ENCODE measurements at places on chromosomes 13 and 19.
A peak's percentile ranks its signal among the peaks of the same experiment; 100 is the strongest.

- no peak for DNase-seq
Measured at GRCh38 chr13:95704510-95704909, 27.6 kb downstream of the DNAJC3 start.

- DNase-seq = no peak
Measured at GRCh38 chr13:91318886-91319285, 28.6 kb upstream of the MIR17HG start.

- DNase-seq = no peak
Measured at GRCh38 chr19:30307191-30307974, 64.8 kb upstream of the ZNF536 start.

GRCh38 chr19:40726279-40726678 lies 9.4 kb downstream of the ITPKC start:
- no peak for DNase-seq

GRCh38 chr13:73832128-73832588 lies 302.0 kb downstream of the KLF12 start:
- DNase-seq = no peak

- DNase-seq = peak; percentile 78
Measured at GRCh38 chr13:99374994-99375737, 68.0 kb upstream of the GPR183 start.

- no peak for DNase-seq
Measured at GRCh38 chr13:22903301-22903700, 277.5 kb upstream of the SGCG start.

GRCh38 chr13:42707048-42707447 lies 74.3 kb upstream of the FAM216B start:
- no peak for DNase-seq

GRCh38 chr19:55086730-55087541 lies 11.3 kb downstream of the EPS8L1 start:
- DNase-seq = no peak

- no peak for DNase-seq
Measured at GRCh38 chr13:29935309-29935981, 85.0 kb upstream of the UBL3 start.

- no peak for DNase-seq
Measured at GRCh38 chr13:49443357-49443703, 534 bp downstream of the CAB39L start.

GRCh38 chr13:21031594-21032275 lies 29.7 kb downstream of the LATS2 start:
- peak; percentile 70 for DNase-seq

DNA sequence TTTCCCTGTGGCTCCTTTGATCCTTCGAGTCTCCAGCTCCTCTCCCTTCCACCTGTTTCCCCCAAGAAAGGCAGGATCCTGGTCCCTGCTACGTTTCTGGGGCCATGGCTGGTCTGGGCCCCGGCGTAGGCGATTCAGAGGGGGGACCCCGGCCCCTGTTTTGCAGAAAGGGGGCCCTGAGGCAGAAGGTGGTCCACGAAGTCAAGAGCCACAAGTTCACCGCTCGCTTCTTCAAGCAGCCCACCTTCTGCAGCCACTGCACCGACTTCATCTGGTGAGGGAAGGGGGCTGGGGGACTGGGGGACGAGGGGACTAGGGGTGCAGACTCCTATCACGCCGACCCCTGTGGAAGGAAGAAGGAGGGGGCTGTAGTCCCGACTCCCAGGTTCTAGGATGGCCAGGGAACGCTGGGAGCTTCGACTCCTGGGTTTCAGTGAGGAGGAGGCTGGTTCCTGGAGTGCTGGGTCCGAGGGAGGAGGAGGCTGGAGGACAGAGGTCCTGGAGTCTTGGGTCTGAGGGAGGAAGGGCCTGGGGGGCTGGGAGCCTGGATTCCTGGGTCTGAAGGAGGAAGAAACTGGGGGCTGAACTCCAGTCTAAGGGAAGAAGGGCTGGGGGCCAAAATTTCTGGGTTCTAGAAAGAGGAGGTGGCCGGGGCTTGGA lies 524 bp downstream of the PRKCG start:
- DNase-seq = no peak

DNA sequence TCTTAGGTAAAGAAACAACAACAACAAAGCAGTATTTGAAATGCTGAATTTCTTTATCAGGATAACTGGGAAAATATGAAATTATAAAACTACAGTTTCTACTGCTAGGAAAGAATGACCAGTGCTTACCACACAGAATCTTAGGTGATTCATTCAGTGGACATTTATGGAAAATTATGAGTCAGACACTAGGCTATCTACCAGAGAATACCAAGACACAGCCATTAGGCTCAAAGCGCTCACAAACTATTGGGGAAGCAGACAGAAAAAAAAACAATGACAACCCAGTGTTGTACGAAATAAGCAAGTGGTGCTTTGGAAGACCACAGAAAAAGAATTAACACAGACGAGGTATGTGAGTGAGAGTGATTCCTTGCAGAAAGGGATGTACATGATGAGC lies 1019.5 kb downstream of the PCDH9 start:
- no peak for DNase-seq

DNA sequence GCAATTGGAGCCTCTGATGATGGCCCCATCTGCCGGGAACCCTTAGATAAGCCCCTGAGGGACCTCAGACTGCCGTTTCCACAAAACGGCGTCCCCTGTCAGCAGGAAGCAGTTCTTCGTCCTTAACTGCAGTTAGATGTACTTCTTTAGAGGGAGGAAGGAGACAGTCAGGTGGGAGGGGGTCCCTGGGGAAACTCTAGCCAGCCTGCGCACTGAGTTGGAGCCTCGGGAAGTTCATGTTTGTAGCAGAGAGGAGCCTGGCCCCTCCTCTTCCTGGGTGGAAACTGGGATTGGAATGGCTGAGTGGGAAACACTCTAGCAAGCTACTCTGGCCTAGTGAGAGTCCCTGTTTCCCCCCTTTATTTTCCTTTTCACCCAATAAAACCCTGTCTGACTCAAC lies 612.4 kb downstream of the PCDH9 start:
- no peak for DNase-seq

GRCh38 chr13:37070145-37070695 lies 10.7 kb upstream of the SUPT20H start:
- no peak for DNase-seq

DNA sequence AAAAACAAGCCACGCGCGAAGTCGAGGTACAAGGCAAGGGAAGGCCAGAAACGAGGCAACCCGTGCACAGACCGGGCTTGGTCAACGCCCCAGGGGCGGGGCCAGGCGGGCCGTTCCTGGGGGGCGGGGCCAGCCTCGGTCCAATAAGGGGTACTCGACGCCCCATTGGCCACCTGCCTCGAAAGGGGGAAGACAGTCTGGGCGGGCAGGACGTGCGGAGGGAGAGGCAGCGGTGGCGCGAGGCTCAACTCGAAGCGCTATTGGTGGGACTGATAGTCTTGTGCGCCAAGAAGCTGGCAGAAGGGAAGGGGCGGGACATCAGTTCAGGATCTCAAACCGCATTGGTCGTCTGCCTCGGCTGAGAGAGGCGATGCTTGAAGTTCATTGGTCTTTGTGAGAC lies at the start of gene LYPD4:
TSS of gene LYPD4 (minus strand) at position 83 of the 400 bp plus-strand sequence. CDS start 5,398 bp downstream, outside the sequence.
- DNase-seq = no peak

DNA sequence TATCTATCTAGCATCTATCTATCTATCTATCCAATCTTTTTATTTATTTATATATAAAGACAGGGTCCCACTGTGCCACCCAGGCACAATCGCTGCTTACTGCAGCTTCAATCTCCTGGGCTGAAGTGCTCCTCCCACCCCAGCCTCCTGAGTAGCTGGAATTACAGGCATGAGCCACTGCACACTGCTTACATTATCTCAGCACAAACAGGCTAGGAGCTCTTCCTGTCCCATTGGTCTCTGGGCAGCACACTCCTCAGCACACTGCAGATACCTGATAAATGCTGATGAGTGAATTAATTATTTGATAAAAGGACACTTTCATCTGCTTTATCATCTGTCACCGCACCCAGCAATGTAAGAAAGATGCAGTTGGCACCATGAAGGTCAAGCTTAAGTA lies 16.1 kb downstream of the ZNF562 start:
- DNase-seq = no peak

GRCh38 chr19:13538601-13539253 lies 32.4 kb upstream of the CACNA1A start:
- DNase-seq = no peak

- DNase-seq = no peak
Measured at GRCh38 chr13:97849305-97849704, 104.2 kb upstream of the IPO5 start.

DNA sequence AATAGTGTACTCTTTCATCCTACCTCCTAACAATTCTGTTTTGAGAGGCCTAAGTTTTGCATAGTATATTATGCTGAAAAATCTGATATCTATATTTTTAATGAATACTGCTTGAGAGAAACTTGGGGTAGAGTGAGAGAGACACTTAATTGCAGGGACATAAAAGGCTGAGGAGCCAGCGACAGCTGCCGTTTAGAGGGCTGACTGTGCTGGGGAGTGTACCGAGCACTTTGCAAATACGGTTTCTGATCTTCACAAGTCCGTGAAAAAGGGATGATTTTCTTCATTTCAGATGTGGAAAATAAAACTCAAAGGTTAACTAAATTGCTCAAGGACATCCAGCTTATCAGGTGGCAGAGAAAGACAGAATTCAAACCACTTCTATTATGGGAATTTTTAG lies 97.4 kb downstream of the CAB39L start:
- DNase-seq = no peak

DNA sequence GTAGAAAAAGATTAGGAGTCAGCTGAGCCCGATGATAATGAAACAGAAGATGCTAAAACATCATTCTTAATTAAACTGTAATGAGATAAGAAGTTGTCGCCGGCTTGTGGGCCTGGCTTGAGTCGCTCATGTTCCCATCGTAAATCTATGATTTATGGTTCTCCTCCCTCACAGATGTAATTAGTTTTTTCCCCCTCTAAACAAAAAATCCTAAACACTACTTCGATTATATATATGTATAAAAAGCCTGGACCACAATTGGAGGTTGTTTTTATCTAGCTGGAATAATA lies 151.3 kb downstream of the PTPRS start:
- DNase-seq = no peak

DNA sequence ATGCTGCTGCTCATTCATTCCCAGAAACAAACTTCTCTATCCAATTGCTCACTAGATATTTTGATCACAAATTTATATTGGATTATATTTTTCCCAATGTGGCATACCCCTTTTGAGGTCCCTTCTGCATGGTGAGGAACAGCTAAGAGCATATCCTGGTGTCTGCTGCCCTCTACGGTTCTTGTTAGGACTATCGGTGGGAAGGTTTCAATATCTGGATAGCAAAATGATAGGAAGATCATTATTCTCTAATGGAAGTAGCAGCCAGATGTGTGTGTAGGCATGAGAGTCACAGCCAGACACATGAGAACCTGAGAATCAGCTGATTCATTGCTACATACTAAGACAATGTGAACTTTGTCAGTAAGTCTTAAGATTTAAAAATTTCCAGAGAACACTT lies 1422.4 kb upstream of the MIR17HG start:
- DNase-seq = no peak

GRCh38 chr13:99151516-99151915 lies 49.1 kb upstream of the UBAC2 start:
- DNase-seq = no peak

DNA sequence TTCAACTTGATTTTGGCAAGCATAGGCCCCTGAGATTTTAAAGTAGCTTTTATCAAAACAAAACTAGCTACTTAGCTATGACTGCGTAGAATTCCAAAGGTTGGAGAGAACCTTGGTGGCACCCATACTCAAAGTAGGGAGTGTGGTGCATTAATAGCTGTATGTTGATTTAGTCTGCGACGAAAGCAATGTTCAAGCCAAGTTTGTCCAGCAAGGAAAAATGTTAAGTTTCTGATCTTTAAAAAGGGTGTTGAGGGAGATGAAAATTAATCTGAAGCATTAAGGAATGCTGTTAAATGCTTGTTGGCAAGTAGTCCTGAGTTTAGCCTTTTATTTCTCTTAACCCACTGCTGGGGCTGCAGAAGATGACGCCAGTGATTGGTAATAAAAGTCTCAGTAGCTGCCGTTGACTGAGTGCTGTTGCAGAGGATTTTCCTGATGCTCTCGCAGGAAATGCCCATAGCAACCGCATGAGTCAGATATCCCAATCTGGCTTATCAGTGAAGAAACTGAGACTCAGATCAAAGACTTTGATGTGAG lies 75.9 kb upstream of the RNF113B start:
- DNase-seq = no peak

- no peak for DNase-seq
Measured at GRCh38 chr13:60137911-60138560, 25.7 kb downstream of the DIAPH3 start.

GRCh38 chr19:18070181-18070580 lies 16.6 kb downstream of the IL12RB1 start:
- no peak for DNase-seq

DNA sequence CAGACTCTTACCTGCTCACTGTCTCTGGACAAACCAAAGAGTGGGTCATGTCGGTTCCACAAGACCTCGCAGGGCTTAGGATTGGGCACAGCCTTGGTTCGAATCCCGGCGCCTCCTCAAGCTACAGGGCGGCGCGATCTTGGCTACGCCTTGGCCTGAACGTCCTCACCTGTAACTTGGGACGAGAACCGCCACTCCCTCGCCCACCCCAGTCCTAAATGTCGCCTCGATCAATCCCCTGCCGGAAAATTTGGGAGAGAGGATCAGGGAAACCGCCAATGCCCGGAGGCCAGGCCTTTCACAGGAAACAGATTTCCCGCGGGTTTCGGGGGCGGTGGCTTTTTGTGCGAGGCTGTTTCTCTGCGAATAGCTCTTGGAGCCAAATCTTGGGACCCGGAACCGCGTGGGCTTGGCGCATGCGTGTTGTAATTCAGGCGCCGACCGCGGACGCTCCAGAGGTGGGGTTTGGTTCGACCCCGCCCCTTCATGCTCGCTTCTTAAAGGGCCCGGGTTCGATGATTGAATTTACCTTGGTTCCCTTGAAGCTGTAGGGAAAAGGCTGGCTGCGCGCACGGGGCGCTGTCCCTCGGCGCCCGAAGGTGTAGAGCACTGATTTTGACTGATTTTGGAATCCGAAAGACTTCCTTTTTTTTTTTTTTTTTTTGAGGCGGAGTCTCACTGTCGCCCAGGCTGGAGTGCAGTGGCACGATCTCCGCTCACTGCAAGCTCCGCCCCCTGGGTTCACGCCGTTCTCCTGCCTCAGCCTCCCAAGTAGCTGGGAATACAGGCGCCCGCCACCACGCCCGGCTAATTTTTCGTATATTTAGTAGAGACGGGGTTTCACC lies at the start of gene NR2C2AP:
TSS of gene NR2C2AP (minus strand) at position 403 of the 845 bp plus-strand sequence. CDS start at position 49, 354 bp downstream.
- peak; percentile 70 for DNase-seq

- no peak for DNase-seq
Measured at GRCh38 chr13:40146063-40146462, 490.6 kb downstream of the COG6 start.

GRCh38 chr13:104111031-104111430 lies 1044.8 kb upstream of the SLC10A2 start:
- no peak for DNase-seq

GRCh38 chr13:112069845-112070251 lies 2.9 kb downstream of the SOX1 start:
- no peak for DNase-seq

GRCh38 chr13:107883561-107884175 lies 331.7 kb downstream of the LIG4 start:
- no peak for DNase-seq

DNA sequence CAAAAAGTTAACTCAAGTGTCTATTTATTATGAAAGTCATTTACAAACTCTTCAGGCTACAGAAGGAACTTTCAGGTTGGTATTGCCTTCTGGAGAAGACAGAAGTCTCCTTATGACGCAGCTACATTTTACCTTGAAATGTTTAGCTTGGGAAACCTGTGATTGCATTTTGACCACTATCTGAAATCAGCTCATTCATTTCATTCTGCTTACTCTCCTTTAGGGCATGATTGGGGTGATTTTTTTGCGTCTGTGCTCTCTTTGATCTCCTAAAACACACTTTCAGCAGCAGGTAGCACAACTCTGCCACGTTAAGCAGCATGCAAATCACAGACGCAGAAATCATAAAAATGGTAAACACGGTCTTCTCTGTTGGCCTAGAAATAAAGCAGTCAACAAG lies 9.6 kb downstream of the GJB6 start:
- DNase-seq = no peak
